ENCODE measurements at places on chromosomes 2 and 18.

DNA sequence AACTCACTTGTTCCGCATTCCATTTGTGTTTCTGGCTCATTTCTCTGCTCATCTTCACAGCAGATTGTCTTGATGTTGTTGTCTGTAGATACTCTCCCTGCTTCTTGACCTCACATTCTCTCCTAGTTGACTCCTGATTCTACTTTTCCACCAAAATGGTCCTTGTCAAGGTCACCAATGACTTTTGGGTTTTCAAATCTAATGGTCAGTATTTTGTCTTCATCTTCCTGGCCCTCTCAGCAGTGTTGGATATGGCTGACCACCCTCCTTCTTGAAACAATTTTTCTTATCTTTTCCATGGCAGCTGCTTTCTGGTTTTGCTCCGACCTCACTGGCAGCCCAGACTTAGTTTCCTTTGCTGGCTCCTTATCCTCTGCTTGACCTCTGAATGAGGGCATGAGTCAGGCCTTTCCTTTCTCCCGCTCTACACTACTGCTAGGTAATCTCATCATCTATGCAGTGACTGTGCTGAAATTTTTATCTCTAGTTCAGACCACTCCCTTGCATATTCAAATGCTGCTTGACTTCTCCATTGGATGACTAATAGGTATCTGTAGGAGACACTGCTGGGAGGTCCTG is 386.6 kb upstream of the SPRED2 start:
- DNase-seq, result no peak

- DNase-seq, result no peak
Measured at GRCh38 chr2:60556576-60557485, 3.4 kb upstream of the BCL11A start.

DNA sequence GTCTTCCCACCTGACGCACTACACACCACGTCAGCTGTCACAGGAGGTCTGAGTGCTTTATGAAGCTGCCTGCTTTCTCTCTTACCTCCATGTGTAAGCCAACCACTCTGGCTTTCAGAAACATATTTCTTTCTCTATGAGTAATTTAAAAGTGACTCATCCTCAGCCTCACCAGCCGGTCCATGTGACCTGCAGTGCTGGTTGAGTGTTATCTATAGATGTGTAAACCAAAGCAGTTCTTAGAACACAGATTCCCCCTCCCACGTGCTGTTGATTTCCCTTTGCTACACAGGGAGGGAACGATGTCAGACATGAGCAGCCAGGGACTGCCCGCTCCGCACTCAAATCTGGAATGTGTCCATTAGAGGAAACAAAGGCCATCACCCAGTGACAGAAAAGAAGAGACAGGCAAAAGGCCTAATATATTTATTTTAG is 157.8 kb downstream of the BCL2 start:
- DNase-seq, result peak; percentile 53

GRCh38 chr2:84816426-84817026 is 64.4 kb downstream of the TRABD2A start:
- DNase-seq, result no peak

DNA sequence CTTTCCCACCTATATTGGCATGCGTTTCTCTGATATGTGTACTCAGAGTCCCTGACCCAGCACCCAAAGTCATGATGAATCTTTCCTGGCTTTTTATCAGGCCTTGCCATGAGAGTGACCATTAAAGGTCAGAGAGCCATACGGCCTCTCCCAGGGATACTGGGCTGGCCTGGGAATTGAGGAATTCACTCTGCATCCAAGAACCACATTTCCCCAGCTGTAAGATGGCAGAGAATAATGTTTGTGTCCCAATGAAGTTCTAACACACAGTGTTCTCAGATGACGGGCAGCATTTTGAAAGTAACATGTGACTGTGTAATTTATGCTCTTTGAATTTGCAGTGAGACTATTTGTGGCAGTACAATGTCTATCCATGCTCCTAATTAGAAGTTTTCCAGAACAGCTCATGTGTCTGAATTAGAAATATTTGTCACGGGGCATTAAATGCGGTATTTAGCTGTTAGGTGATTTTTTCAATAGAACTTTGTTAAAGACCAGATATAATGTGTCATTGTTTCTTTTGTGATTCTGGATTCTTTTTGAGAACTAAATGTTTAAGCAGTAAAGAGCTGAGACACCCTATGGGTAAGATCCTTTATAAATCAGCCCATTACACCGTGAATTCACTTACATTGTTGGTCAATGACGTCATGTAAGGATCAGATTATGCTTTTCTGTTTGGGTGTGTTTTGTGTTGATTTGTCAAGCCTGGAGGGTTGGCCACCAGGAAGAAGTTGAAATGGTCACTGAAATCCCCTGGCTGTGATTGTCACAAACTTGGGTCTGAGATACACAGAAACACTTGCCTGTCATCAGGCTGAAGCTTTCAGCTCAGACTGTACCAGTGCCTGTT is 7.3 kb upstream of the SLC3A1 start:
- no peak for DNase-seq
